ENCODE measurements at places on chromosomes 2 and 18.

- DNase-seq, result no peak
Measured at GRCh38 chr2:100218552-100218951, 76.2 kb upstream of the AFF3 start.

DNA sequence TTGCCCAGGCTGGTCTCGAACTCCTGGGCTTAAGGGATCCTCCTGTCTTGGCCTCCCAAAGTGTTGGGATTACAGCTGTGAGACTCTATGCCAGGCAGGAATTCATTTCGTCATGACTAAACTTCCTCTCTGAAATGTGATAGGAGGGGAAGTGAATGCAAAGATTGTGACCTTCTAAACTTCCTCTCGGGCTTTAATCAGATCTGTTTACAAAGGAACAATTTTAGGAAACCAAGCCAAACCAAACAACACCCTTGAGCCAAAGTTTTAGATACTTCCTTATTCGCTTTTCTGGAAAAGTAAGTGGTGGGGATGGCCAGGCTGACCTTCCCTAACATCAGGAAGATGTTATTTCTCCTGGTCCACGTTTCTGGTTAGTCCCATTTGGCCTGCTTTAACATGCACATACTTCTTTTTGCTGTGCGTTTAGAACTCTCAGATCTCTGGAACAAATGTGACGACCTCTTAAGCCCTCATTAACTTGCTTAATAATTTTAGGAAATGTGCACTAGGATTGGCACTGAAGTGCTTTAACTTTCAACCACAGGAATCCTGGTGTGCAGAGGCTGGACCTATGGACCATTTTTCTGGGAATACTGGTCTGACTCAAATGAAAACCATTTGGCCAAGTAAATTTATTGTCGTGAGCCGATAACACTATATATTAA, 33.2 kb upstream of the YES1 start:
- DNase-seq, result no peak

DNA sequence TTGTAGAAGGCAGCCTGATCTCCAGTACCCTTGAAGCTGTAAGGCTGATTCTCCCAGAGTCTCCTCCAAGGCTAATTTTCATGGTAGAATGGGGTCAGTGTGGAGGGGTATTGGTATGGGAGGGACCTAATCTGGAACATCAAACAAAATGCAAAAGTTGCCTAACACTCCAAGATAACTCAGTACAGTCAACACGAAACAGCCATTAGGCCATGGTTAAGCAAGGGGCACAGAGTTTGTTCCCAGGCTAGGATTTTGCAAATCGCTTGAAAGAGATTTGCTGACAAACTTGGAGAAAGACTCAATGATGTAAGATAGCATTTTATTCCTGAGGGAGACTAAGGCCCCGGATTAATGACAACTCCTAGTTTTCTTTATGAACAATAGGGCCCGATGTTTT, 5.4 kb downstream of the PID1 start:
- no peak for DNase-seq

GRCh38 chr2:102509749-102510148, 36.7 kb downstream of the SLC9A4 start:
- peak; percentile 18 for DNase-seq

DNA sequence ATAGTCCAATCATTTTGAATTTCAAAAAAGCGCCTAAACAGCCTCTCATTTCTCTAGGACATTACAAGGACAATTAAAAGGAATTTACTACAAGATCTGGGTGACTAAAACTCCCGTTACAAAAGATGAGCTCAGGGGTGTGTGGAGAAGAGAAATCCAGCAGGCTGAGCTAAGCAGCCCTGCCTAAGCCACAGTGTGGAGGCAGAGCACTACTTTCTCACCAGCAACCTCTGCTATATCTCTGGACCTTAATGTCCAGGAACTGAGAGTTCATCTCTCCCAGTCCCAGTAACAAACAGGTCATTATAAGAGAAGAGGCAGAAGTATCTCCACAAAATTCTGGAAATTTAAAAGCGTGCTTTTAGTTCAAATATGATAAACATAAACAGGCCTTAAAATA, 18.9 kb upstream of the ANKRD62 start:
- no peak for DNase-seq

GRCh38 chr2:207239754-207240494, 74.2 kb upstream of the KLF7 start:
- DNase-seq, result no peak

DNA sequence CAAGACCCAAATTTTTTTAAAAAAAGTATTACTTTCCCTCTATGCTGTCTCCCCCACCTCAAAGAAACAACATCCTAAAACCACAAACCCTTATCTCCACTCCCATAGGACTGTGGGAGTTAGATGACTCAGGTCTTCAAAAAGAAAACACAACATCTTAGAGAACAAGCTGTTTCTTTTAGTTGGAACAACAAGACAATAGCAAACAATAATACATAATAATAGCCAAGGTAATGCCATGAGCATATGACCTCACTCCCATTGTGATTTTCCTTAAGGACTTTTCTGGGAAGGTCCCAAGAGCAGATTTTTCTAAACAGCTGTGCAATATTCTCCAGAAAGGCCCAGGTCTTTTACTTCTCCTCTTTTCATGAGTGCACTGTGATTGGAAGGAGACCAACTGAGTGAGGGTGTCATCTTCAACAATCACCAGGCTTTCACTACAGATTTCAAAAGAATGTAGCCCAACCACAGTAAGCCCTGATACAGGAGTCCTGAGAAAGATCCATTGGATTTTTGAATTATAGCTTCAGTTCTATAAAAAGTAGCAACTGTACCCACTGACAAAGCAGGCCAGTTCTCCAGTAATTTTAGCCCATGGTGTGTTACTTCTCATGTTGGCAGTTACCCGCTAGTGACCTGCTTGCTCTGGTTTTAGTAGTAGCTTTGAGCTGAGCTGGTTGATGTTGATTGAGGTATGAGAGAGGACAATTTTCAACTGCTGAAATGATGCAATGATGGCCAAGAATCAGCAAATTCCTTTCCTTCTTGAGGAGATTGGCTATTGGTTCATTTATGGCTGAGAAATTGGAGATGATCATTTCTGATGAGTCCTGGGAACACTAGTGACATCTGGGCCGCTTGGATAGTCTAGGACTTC, 144.5 kb upstream of the TCF4 start:
- DNase-seq, result no peak

DNA sequence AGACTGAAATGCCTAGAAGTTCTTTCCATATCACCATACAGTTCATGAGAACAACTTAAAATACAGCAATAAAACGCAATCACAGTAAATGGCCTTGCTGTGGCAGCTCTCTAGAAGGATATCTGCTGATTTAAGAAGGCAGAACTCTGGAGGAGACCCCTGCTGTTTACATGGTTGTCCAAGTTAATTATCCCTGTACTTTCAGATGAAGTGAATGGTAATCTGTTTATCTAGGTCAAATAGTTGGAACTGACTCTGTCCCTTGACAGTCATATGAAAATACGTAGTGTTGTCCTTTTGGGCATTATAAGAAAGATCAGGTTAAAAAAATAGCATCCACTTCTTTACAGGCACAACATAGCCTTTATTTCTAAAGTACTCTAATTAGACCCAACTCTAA, 115.6 kb downstream of the COLEC12 start:
- no peak for DNase-seq

DNA sequence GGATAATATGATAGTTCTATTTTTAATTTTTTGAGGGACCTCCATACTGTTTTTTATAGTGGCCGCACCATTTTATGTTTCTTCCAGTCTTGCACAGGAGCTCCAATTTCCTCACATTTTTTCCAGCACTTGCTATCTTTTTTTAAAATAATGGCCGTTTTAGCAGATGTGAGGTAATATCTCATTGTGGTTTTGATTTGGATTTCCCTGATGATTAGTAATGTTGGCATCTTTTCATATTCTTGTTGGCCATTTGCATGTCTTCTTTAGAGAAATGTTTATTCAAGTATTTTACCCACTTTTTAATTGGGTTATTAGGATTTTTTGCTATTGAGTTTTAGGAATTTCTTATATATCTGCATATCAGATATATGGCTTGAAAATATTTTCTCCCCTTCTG, 29.9 kb upstream of the NAPG start:
- DNase-seq, result no peak

DNA sequence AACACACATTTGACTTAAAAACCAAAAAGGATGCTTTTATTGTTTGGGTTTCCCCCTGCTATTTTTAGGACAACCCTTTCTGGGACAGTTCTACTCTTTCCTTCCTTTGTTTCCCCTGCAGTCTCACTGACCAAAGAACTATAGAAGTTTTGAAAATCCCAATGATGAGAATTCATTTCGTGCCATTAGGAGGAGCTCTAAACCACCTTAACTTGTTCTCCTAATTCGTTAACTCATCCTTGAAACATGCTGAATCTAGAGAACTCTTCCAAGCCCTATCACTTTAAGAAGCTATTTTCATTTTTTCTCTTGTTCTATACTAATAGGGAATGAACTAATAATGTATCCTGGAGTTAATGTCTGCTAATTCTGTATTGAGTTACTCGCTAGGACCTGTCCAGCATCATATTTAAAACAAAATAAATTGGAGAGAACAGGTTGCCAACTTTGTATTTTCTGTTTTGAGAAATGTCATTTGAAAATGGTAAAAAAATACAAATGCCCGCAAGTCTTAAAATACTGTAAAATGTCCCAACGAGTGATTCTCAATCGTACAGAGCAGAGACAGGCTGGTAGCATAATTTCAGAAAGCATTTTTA, 62.9 kb downstream of the AFTPH start:
- DNase-seq, result no peak

DNA sequence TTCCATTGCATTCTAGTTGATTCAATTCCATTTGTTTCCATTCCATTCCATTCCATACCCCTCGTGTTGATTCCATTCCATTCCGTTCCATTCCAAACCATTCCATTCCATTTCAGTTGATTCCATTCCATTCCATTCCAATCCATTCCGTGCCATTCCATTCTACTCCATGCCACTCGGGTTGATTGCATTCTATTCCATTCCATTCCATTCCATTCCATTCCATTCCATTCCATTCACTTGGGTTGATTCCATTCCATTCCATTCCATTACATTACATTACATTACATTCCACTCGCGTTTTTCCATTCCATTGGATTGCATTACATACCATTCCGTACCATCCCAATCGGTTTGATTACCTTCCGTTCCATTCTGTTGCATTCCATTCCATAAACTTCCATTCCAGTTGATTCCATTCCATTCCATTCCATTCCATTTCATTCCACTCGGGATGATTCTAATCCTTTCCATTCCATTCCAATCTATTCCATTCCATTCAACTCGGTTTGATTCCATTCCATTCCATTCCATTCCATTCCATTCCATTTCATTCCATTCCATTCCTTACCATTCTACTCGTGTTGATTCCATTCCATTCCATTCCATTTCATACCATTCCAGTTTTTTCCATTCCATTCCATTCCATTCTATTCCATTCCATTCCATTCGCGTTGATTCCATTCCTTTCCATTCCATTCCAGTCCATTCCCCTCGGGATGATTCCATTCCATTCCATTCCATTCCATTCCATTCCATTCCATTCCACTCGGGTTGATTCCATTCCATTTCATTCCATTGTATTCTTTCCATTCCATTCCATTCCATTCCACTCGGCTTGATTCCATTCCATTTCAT, 1140.4 kb downstream of the RPIA start:
- no peak for DNase-seq

DNA sequence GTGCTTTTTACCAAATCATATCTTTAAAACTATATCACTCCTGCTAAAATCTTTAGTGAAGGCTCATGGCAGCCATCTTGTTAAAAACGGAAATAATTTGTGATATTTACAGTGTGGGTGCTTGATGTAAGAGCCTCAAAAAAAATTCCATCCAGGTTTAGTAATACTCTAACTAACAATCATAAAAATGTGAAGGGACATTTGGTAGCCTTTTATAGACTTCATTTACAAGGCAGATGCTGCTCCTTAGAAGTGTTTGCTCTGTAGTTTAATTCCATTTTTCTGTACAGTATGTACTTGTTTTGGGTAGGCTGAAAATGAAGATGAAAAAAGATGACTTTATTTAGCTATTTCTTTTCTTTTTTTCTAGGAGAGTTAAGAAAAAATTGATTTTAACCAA, 525.0 kb downstream of the ZEB2 start:
- no peak for DNase-seq

DNA sequence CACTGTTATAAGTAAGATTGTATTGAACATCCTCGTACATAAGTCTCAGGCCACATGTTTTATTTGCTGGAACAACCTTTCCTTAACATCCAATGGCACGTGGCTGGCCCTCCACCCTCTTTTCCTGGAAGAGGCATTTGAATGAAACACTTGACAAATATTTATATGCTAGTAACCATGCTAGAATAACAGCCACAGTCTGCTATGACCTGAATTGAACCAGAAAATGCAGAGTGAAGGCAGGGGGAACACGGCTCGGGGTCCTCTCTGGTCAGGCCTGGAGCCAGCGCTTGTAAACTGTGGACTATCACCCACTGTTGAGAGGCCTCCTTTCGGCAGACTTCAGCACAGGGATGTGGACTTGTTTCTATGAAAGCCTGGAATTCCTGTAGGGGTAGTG, 198.2 kb upstream of the COPS8 start:
- no peak for DNase-seq

GRCh38 chr2:70305531-70305930, 3.7 kb upstream of the FAM136A start:
- no peak for DNase-seq

DNA sequence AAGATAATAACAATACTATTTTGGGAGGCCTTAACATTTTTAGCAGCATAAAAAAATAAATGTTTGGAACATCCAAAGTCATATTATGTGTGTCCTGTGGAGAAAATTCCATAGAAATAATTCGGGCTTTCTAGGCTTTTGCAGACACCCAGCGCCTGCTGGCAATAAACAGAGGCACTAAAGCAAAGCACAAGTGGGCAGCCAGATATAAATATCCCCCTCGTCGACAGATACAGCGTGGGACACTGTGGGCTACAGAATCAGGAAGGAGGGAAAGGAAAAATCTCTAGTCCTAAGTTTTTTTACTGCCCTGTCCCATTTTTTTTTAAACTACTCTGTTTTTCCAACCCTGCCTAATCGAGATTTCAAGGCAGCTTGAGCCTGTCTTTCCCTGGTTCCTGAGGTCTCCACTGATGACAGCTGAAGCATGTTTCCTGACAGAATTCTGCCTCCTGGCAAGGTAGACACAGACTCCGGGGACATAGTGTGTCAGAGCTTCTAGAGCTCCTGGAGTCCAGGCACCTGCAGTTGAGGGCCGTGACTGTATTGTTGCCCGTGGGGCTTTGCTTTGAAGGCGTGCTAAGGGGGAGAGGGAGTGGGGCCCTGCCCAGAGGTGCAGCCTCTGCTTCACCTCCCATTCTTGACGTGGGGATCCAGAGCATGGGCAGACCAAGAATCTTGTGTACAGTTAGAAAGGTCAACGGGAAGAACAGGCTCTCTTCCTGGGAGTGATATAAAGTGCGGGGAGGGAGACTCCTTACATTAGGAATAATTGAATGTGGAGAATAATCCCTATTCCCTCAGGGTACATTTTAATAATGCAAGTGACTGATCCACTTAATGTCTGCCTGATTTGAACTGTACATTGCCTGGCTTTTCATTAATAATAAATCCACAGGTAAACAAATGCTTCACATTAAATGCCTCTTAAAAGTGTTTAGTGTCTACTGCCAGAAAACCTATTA, 232.3 kb downstream of the DCC start:
- no peak for DNase-seq

GRCh38 chr2:80651435-80651834, 346.9 kb upstream of the LRRTM1 start:
- DNase-seq, result no peak
